HT1080 (cell line): ENCODE measurements at places on chromosomes 1 and 21. TPM values are rescaled to one million over a fixed set of nuclear protein-coding genes. Genes with fewer than 3 reads are reported as not detected.
A peak's percentile ranks its signal among the peaks of the same experiment; 100 is the strongest.

The HAPLN2 gene
- not detected in 2 replicates for total RNA-seq

The TMPRSS15 gene
- 0.07 TPM in 1 of 2 replicates, not detected in the other for total RNA-seq

The BARHL2 gene
- not detected in 2 replicates for total RNA-seq

The CTSE gene
- total RNA-seq = 0.17 and 0.34 TPM in 2 replicates

The MCOLN2 gene
- 13.1 and 14.9 TPM in 2 replicates for total RNA-seq

The ARTN gene
- total RNA-seq = 0.32 TPM in 1 of 2 replicates, not detected in the other

The JUN gene
- total RNA-seq = 112 and 132 TPM in 2 replicates

The OLIG2 gene
- not detected in 2 replicates for total RNA-seq

The ADAM30 gene
- not detected in 2 replicates for total RNA-seq

The BTBD19 gene
- 2.9 and 3.6 TPM in 2 replicates for total RNA-seq

GRCh38 chr1:232340446-232340845 lies 289.5 kb downstream of the SIPA1L2 start:
- no peak for DNase-seq

- DNase-seq = no peak
Observed at GRCh38 chr1:29361686-29362085, 125.4 kb downstream of the PTPRU start.

- peak; percentile 57 for DNase-seq
Observed at GRCh38 chr1:186819126-186819525, 9.6 kb upstream of the PLA2G4A start.

GRCh38 chr1:166029196-166029945 lies 137.4 kb downstream of the FAM78B start:
- DNase-seq = no peak

GRCh38 chr1:54487571-54488050 lies 60.4 kb upstream of the ACOT11 start:
- DNase-seq = no peak

- no peak for DNase-seq
Observed at GRCh38 chr1:201062511-201063091, 39.1 kb upstream of the KIF21B start.

DNA sequence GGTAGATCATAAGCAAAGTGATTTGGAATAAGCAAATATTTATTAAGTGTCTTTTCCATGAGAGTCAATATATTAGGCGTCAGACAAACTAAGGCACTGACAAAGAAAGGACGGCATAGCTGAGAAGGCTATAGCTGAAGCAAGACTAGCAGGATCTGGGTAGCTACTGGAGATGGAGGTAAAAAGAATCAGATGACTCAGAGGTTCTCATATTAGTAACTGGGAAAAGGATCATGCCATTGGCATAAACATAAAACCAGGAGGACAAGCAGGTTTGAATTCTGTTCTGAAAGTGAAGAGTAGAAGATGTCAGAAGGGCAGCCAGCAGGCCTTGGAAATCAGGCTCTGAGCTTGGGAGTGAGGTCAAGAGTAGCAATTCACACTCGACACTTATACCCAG lies 531.9 kb downstream of the PTPRC start:
- peak; percentile 5 for DNase-seq

- no peak for DNase-seq
Observed at GRCh38 chr1:152359906-152360305, at the start of gene FLG2. FLG2 (minus strand) TSS chr1:152360006; CDS start chr1:152358884, 1,122 bp downstream.

DNA sequence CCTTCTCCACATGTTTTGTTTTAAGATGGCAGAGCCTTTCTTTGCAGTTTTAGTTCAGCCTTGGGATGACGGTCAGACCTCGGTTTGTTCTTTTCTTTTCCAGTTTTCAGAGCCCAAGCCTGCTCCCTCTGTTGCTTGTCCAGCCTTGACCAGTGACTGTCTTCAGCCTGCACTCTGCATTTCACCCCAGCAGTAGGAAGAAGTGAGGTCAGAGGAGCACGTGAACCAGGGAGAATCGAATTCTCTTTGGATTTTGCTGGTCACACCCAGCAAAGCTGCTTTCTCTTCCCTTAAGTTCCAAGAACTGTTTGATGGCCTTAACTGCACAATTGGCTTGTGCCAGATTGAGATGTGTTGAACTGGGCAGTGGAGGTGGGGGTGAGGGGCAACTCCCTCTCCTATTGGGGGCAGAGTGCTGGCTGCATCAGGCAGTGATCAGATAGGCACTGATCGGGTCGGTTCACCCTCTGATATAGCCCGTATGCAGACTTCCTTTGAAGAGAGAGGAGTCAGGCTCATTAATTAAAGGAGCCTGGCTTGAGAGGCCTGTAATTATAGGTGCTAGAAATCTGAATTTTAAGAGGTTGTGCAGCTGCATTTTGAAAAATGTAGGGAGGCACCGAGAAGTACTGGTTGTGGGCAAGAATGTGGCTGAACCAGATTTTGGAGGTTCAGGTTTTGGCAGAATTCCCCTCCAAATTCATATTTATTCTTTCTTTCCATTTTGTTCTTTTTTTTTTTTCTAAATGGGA lies 42.4 kb downstream of the PEX14 start:
- no peak for DNase-seq

- DNase-seq = no peak
Observed at GRCh38 chr21:36710729-36711048, 11.8 kb downstream of the SIM2 start.

- peak; percentile 12 for DNase-seq
Observed at GRCh38 chr1:121516234-121516967, 331.6 kb downstream of the SRGAP2C start.

DNA sequence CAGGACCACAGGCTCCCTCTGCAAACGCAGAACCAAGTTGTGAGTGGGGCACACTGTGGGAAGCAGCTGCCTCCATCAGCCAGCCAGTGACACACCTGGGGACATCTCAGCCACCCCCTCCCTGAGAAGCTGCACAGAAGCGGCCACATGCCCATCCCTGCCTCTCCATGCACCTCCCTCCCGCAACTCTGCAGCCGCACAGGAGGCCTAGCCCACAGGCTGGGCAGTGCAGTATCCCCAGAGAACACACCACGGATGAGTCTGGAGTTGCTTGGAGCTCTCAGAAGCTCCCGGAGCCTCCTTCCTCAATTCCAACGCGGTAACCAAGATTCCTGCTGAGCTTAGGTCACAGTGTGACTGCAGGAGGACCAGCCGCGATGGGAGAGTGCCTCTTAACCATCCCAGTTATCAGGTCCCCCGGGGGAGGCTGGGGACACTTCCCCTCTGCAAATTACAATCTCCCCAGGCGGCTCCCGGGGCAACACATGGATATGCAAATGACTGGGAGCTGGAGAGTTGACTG lies 1.2 kb upstream of the WNT3A start:
- DNase-seq = no peak

- peak; percentile 13 for DNase-seq
Observed at GRCh38 chr1:174550296-174550695, 102.5 kb downstream of the GPR52 start.

- no peak for DNase-seq
Observed at GRCh38 chr1:2479618-2480017, 3.5 kb downstream of the PLCH2 start.

GRCh38 chr1:84988588-84988987 lies 8.3 kb downstream of the MCOLN2 start:
- DNase-seq = no peak

DNA sequence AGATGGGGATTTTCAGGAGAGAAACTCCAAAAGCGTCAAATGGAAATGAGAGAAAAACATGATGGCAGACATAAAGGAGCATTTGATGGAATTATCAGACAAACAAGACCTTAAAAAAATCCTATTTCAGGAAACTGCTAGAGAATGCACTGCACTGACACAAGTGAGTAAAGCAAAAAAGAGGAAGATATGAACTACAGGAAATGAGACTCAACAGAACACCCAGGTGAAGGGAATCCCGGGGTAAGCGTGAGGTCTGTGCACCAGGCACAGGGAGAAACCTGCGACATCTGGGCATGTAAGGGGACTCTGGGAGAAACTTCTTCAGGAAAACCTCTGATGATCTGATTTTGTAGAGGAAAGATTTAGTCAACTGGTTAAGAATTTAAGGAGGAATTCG lies 2.8 kb downstream of the TARBP1 start:
- DNase-seq = no peak

- DNase-seq = no peak
Observed at GRCh38 chr21:45179568-45180245, 105.3 kb downstream of the ADARB1 start.

DNA sequence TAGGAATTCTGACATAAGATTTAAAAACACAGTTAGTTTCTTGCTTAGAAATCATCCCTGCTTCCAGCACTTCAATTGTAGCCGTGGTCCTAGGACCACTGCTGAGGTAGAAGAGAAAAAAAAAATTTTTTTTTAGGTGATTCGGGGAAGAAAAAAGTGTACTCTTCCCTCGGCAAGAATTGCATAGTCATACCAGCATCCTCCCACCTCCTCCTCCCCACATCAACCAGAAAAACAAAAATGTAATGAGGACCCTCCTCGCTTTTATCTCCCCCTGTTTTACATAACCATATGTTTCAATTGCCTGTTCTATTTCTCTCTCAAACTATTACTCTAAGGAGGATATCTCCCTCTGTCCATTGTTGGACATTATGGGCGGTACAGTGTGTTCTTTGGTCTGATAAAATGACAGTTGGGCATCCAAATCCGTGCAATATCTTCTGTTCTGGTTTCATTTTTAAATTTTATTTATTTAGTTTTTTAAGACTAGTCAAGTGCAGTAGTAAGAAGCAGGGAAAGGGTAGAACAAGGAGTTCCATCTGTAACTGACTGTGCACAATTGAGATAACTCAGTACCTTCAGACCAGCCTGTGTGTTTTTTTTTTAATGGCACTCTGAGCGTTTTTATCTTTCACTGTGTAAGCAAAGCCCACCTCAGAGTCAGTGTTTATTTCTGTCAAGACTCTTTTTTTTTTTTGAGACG lies 10.4 kb upstream of the MFSD2A start:
- DNase-seq = no peak
